Posterior cingulate gyrus (tissue), 11 donors: ENCODE measurements at places on chromosomes 6 and 20.

DNA sequence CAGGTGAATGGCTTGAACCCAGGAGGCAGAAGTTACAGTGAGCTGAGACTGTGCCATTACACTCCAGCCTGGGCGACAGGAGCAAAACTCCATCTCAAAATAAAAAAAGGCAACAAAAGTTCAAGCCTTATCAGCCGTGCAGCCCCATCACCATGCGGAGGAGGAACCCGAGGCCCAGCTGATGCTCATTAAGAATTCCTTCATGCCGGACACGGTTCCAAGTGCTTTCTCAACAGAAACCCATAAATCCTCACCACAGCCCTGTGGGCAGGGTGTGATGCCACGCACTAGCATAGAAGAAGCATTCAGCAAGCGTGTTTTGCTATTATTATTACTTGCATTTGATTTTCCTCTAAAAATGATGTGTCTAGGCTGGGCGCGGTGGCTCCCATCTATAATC, 56.3 kb downstream of the PREX1 start:
- no peak for DNase-seq

GRCh38 chr20:10412591-10413408, 21.2 kb downstream of the MKKS start:
- no peak for DNase-seq

- DNase-seq = no peak
Measured at GRCh38 chr6:161417717-161418462, 144.0 kb upstream of the AGPAT4 start.

GRCh38 chr6:18532139-18532538, 145.0 kb downstream of the RNF144B start:
- no peak for DNase-seq

DNA sequence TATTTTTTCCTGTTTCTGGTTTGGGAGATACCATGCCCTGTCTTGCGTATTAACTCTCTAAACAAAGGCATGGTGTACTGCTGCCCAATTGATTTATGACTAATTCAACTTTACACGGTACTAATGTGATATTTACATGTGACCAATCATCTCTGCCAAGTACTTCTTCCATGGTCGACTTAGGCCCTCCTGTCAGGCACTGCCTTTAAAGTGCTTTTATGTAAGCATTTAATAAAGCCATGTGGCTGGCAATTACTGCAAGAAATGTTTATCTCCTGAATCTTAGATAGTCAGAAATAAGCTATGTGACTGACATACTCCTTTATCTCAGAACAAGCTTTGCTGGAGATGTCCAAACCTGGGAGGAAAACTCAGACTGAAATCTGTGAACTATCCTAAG, 323.4 kb downstream of the BTBD3 start:
- no peak for DNase-seq

GRCh38 chr6:16487996-16488674, 249.7 kb downstream of the GMPR start:
- no peak for DNase-seq

- no peak for DNase-seq
Measured at GRCh38 chr6:37260040-37260439, 2.1 kb upstream of the TMEM217 start.

DNA sequence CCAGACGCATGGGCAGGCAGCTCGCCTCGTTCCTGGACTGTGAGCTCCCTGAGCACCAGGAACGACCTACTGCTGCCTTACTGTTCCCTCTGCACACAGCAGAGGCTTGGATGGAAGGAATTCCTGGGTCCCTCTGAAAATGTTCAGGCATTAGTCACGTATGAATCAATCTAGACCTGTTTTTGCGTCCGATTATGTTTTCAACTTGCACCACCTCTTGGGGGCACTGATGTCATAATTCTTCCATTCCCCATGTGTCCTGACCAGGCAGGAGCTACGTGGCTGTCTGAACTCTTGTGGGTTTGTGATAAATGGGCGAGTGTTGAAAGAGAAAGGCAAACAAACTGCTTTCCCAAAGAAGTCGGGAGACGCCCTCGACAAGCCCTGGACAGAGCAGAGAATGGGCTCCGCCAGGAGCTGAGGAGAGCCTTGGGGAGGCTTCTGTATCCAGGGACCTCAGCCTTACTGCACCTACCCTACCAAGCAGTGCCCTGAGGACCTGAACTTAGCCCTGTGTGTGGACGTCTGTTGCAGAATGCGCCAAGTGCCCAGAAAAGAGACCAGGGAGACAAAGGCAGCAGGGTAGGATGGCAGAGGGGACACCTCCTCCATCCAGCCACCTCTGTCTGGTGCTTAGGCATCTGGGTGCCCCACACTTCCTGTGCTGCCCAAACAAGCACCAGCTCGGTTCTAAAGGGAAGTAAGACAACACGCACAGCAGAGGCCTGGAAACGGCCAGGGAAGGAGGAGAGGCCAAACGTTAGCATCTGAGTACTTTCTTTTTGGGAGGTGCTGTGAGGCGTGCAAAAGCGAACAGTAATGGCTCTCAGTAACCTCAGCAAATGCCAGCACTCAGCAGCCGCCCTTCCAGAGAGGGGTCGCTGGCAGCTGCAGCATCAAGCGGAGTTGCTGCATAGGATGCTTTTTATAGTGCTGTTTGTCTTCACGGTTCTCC, 124.2 kb downstream of the LY86 start:
- no peak for DNase-seq

GRCh38 chr6:4781967-4782575, 5.9 kb downstream of the CDYL start:
- no peak for DNase-seq

- DNase-seq = no peak
Measured at GRCh38 chr6:152726313-152726712, 24.3 kb upstream of the VIP start.
